ENCODE measurements at places on chromosomes 12 and 14. TPM values are rescaled to one million over a fixed set of nuclear protein-coding genes. Genes with fewer than 3 reads are reported as not detected.

Gene PALS1
- total RNA-seq = 23.6 TPM

Gene ASCL1
- not detected for total RNA-seq

GRCh38 chr12:64237382-64237781 is 15.3 kb upstream of the KICS2 start:
- no peak for DNase-seq

GRCh38 chr12:106429043-106429552 is 71.5 kb downstream of the POLR3B start:
- peak; percentile 39 for DNase-seq

- no peak for DNase-seq
Observed at GRCh38 chr14:29853272-29853671, 74.4 kb downstream of the PRKD1 start.

DNA sequence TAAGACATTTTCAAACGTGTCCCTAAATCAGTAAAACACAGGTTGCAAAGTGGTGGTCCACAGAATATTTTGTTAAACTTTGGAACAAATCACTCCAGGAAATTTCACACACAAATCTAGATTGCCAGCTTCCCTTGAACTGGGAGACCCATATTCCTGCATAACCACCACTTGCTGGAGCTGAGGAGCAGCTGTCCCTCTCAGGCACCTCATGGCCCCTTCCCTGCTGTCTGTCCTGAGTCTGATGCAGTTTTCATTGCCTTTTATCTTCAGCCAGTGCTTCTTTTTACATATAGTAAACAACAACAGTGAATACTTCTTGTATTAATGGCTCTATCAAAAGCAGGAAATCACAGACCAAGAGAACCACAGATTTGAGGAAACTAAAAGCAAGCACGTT is 289.3 kb downstream of the MED13L start:
- no peak for DNase-seq

- DNase-seq = no peak
Observed at GRCh38 chr12:81572411-81572810, 186.7 kb downstream of the PPFIA2 start.

- no peak for DNase-seq
Observed at GRCh38 chr14:43778937-43779639, 728.0 kb downstream of the FSCB start.

GRCh38 chr12:71731439-71732356 is 23.0 kb upstream of the RAB21 start:
- peak; percentile 57 for DNase-seq

DNA sequence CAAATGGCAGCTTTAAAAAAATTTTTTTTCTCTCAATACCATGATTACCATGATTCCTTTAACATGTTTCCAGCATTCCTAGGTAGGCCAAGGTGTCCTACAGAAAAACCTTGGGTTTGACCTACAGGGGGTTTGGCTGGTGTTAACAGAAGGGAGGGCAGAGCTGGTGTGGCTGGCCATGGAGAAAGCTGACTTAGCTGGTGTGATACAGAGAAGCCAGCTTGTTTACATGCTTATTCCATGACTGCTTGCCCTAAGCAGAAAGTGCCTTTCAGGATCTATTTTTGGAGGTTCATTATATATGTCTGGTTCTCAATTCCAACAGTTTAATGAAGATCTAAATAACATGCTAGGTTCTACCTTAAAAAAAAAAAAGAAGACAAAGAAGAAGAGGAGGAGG is 68.6 kb downstream of the EEA1 start:
- DNase-seq = no peak
